Activated naive CD4-positive, alpha-beta T cell treated with anti-CD3 and anti-CD28 coated beads, Interleukin-2, amount 50 U/mL, for 72 hours (primary cell): ENCODE measurements at places on chromosomes 13 and 19.

GRCh38 chr19:49690079-49690655 is 749 bp upstream of the CPT1C start:
- DNase-seq, result no peak

GRCh38 chr13:107170270-107170931 is 602.5 kb upstream of the ARGLU1 start:
- DNase-seq, result no peak

GRCh38 chr19:35861640-35862160 is 5.0 kb downstream of the KIRREL2 start:
- no peak for DNase-seq

DNA sequence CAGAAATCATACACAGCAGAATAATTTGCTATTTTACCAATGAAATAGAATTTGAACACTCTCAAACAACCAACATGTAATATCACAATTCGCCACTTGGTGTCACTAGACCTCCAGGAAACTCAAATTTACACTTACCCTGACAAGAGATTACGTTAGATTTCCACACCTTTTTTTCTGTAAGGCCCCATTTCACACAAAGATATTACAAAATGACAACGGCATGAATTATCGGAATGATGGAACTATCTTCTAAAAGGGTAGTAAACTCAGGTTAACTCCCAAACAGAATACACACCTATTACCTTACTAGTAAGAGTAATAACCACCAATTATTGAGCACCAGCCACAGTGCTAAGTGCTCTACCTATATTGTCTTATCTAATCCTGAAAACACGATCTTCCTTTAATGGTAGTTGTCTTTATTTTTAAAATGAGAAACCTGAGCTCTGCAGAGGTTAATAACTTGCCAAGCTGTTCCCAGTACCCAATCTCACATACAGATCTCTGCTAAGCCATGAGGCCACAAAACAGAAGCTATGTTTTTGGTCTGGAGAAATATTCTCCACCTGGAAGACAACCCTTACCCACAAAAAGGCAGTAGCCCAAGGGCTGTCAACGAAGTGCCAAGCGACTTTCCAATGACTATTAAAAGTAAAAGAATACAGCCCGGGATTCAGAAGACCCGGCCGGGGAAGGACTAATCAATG is 152.4 kb downstream of the DCLK1 start:
- DNase-seq, result peak; percentile 52

DNA sequence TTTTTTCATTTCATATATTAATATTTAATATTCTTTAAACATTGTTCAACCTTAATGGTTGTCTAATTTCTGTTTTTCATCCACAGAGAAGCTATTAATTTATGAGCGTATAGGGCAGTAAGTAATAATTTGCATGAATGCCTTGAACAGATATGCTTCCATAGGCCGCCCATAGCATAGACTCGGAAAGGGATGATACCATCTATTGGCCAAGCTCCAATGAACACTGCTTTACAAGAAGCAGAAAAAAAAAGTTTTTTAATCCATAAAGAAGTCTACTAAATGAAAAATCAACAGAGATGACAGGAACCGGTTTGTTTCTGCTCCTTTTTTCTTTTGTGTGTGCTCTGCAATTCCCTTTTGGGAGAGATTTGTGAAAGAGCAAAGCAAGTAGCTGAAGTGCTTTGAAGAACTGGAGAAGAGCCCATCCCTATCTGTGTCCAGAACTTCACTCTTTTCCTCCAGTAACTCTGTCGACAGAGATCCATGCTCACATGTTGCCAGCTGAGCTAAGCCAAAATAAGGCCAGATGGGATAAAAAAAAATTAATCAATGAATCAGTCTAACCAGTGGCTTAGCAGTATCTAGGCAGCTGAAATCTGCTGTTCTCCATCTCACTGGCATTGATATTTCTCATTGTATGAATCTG is 215.9 kb upstream of the SOX21 start:
- DNase-seq, result no peak

- DNase-seq, result no peak
Measured at GRCh38 chr19:37990362-37990761, 83.4 kb downstream of the SIPA1L3 start.

GRCh38 chr13:71851498-71852409 is 15.2 kb downstream of the DACH1 start:
- no peak for DNase-seq

GRCh38 chr19:1066251-1066747 is 668 bp upstream of the ARHGAP45 start:
- no peak for DNase-seq

GRCh38 chr19:5818594-5818993 is 13.7 kb downstream of the NRTN start:
- DNase-seq, result no peak

- DNase-seq, result no peak
Measured at GRCh38 chr13:80374444-80374843, 33.5 kb upstream of the SPRY2 start.

DNA sequence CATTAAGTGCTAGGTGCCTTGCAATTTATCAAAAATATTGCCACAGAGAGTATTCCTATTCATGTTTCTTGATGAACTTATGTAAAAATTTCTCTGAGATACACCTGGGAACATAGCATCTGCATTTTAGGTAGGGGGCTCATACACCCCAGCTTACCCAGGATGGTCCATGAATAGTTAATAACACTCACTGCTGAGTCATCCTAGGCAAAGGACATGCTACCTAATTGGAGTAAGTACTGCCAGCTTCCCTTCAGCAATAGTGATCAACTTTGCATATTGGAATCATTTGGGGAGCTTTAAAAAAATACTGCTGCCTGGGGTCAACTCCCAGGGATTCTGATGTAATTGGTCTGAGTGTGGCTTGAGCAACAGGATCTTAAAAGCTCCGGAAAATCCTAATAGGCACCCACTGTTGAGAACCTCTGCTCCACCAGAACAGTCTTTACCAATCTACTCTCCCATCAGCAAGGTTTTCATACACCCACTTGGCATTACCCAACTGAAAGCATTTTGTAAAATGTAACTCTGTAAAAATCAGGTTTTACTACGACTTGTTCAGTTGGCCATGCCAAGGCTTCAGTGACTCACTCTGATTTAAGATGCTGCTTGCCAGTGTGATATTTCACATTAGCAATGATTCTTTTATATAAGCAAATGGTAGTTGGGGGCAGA is 67.2 kb upstream of the FNDC3A start:
- DNase-seq, result no peak

GRCh38 chr13:77820431-77821149 is 98.0 kb downstream of the EDNRB start:
- DNase-seq, result no peak

DNA sequence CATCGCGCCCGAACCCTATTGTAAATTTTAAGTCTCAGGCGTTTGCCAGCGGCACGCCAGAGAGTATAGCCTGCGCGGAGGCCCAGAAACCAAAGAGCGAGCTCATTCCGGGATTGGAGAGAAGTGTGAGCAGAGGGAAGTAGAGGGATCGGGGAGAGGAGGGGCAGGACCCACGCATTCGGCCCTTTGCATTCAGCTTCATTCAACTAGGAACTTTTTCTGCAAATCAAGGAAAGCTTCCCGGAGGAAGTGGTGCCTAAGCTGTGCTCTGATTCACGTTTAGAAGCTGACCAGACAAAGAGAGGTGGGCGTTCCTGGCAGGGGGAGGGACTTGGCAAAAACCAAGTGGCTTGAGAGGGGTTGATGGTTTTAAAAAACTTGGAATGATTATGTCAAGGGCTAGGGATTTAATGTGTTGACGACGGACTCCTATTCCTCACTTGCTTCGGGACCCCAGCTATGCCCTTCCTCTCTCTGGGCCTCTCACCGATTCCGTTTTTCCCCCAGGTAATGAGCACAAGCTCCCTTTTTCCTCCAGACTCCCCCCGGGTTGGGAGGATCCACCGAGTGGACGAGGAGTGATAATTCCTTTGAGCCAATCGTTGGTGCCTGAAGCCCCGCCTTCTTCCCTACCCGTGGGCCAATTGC is 811 bp upstream of the PRMT1 start:
- peak; percentile 73 for DNase-seq

- peak; percentile 89 for DNase-seq
Measured at GRCh38 chr19:8578642-8579265, 1.5 kb upstream of the MYO1F start.

GRCh38 chr13:37701972-37702371 is 103.4 kb upstream of the POSTN start:
- DNase-seq, result no peak

- DNase-seq, result no peak
Measured at GRCh38 chr19:11286312-11286974, 9.5 kb upstream of the TSPAN16 start.

DNA sequence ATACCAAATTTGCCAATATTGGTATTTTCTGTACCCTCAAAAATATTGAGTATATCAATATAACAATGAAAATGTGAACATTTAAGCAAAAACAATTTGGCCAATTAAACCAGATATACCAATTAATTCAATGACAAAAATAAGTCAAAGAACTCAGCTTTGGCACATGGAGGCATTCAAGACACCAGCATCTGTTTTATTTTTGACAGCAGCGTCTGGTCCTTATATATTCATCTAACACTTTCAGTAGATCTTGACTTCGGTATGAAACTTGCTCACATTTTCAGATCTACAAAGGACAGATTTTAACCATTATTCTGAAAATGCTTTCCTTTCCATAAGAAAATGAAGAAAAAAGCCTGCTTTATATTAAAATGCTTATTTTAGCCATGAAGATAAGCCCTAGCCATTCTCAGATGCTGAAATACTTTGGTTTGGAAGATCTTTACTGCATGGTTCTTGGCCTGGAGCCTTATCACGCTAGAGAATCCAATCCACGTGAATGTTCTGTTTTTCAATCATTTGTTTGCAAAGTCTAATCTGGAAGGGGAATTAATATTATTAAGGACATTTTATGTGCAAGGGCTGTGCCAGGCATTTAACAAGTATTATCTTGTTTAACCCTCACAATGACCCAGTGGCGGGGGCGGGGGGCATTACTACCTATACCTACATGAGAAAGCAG is 132.2 kb downstream of the DLEU7 start:
- no peak for DNase-seq

GRCh38 chr19:45404557-45405434 is at the start of gene PPP1R13L:
TSS of gene PPP1R13L (minus strand) at chr19:45405069. CDS start at chr19:45398318, 6,751 bp downstream.
- DNase-seq, result no peak

DNA sequence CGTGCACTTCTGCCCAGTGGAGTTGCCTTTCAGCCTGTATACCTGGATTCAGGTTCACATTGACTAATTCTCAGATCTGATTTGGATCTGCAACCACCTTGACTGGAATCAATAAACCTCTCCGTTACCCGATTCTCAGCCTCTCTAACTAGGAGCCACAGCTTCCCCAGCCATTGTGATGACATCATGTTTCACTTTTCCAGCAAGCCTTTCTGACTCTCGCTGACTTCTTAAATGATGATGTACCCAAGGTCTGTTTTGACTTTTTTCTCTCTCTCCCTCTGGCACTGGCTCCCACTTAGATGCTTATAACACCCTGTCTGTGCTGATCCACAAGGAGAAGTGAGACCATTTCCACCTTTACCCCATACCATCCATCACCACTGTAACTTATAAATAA is 13.5 kb upstream of the FAM124A start:
- DNase-seq, result no peak

GRCh38 chr13:97437729-97438128 is 3.8 kb downstream of the RAP2A start:
- DNase-seq, result no peak

DNA sequence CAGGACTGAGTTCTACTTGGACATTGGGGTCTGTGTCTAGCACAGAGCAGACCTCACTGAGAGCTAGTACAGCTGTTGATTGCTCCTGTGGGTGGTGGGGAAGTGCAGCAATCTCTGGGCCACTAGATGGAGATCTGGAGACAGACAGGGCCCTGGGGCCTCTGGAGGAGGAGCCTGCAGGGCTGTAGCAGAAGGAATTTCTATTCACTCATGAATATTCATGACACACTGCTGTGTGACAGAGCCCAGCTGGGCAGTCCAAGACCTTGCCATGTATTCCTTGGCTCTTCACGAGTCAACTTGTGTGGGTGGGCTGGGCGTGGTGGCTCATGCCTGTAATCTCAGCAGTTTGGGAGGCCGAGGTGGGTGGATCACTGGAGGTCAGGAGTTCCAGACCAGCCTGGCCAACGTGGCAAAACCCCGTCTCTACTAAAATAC is 37.5 kb downstream of the SUGP2 start:
- DNase-seq, result no peak

DNA sequence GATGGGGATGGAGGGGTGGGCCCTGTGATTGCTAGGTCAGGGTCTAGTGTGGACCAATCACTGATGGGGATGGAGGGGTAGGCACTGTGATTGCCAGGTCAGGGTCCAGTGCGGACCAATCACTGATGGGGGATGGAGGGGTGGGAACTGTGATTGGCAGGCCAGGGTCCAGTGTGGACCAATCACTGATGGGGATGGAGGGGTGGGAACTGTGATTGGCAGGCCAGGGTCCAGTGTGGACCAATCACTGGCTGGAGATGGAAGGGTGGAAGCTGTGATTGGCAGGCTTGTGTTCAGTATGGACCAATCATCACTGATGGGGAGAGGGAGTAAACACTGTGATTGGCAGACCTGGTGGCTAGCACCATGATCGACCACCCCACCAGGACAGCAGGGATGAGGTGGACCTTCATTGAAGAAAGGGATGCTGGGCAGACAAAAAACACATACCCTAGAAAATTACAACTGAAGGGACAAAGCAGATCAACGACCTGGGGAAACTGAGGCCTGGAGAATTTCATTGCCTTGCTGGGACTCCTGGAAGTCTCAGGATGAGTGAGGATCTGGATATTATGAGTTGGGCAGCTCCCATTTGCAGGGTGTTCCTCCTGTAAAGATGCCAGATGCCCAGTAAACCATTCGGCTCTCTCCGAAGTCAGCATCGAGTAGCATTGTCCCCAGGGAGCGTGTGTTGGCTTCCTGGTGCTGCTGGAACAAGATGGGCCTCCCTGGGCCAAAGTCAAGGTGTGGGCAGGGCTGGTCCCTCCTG is 15.5 kb downstream of the TMPRSS9 start:
- DNase-seq, result no peak

DNA sequence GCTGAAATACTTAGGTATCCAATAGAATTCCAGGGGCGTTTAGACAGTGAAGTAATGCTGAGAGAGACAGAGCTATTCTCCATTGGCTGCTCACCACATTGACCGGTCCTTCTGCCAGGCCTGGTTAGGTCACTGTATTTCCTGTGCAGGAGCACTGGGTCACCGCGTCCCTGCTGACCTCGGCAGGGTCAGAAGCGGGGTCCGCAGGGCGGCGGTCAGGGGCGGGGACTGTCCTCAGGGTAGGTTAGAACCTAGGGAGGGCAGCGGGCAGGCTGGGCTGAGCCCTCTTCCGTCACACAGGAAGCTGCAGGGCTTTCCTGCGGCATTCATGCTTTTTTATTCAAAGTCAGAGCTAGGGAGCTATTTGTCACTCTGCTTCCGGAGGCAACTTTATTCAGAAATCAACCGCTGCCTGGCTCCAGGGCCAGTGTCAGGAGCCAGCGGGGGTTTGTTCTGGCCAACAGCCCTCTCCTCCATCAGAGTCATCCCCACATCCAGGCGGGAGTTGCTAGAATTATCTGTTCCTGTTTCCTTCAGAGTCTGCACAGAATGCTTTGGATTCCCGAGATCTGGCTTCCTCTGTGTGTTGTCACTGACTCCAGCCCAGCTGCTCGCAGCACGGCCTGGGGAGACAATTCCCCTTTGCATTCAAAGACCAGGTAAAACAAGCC is 81.2 kb upstream of the WASF3 start:
- no peak for DNase-seq
